Left kidney (tissue), 8 donors: ENCODE measurements at places on chromosomes 6 and 20. TPM values are rescaled to one million over a fixed set of nuclear protein-coding genes. Genes with fewer than 3 reads are reported as not detected.

CEP57L1 gene
- polyA plus RNA-seq: 33.6 TPM

BCKDHB gene
- 34.4 TPM for polyA plus RNA-seq

SIRPD gene
- polyA plus RNA-seq: not detected

SLC17A2 gene
- polyA plus RNA-seq: 0.86 TPM

TCP11 gene
- polyA plus RNA-seq: 1.9 TPM

PKHD1 gene
- polyA plus RNA-seq: 27.5 TPM

FAM229B gene
- 40.6 TPM for polyA plus RNA-seq

DDO gene
- polyA plus RNA-seq: 0.60 TPM

FAM135A gene
- 34.8 TPM for polyA plus RNA-seq

PTCHD4 gene
- polyA plus RNA-seq: 1.8 TPM

SSTR4 gene
- polyA plus RNA-seq: not detected

CRISP3 gene
- polyA plus RNA-seq: not detected

LZTS3 gene
- 13.7 TPM for polyA plus RNA-seq

SLPI gene
- polyA plus RNA-seq: 0.40 TPM

ALDH8A1 gene
- polyA plus RNA-seq: 30.9 TPM

TENT5A gene
- 4.5 TPM for polyA plus RNA-seq

IL22RA2 gene
- not detected for polyA plus RNA-seq

TPMT gene
- 25.7 TPM for polyA plus RNA-seq

ACSS1 gene
- 28.4 TPM for polyA plus RNA-seq

HS3ST5 gene
- 1.4 TPM for polyA plus RNA-seq

LIME1 gene
- 4.3 TPM for polyA plus RNA-seq

IL17F gene
- 0.40 TPM for polyA plus RNA-seq

IMPG1 gene
- polyA plus RNA-seq: 5.2 TPM

MYO6 gene
- polyA plus RNA-seq: 118 TPM

TGM3 gene
- 0.43 TPM for polyA plus RNA-seq

POM121L2 gene
- polyA plus RNA-seq: not detected

PRSS16 gene
- polyA plus RNA-seq: 0.28 TPM

LINC00237 gene
- polyA plus RNA-seq: not detected

PLEKHG1 gene
- 40.4 TPM for polyA plus RNA-seq

DDX43 gene
- polyA plus RNA-seq: 0.40 TPM

SNPH gene
- polyA plus RNA-seq: 3.3 TPM

GGTLC1 gene
- not detected for polyA plus RNA-seq

SLC22A1 gene
- 1.5 TPM for polyA plus RNA-seq

PRSS35 gene
- 44.3 TPM for polyA plus RNA-seq

OVOL2 gene
- polyA plus RNA-seq: 0.60 TPM

HRH3 gene
- 0.15 TPM for polyA plus RNA-seq

FRMD1 gene
- 25.1 TPM for polyA plus RNA-seq

SEL1L2 gene
- polyA plus RNA-seq: not detected

MOCS3 gene
- polyA plus RNA-seq: 4.7 TPM

TTK gene
- 33.2 TPM for polyA plus RNA-seq

SULF2 gene
- 71.7 TPM for polyA plus RNA-seq

CRISP2 gene
- 0.20 TPM for polyA plus RNA-seq

GATA5 gene
- polyA plus RNA-seq: 6.9 TPM

MACROD2 gene
- polyA plus RNA-seq: 17.2 TPM

TRIM15 gene
- polyA plus RNA-seq: 0.08 TPM

TBXT gene
- not detected for polyA plus RNA-seq

TAGAP gene
- 0.78 TPM for polyA plus RNA-seq

SMIM13 gene
- 19.5 TPM for polyA plus RNA-seq

HSPA1L gene
- 3.8 TPM for polyA plus RNA-seq

HLA-DPA1 gene
- polyA plus RNA-seq: 20.2 TPM

SCRT2 gene
- not detected for polyA plus RNA-seq

ZBTB24 gene
- 17.4 TPM for polyA plus RNA-seq

OTOR gene
- not detected for polyA plus RNA-seq

ANKEF1 gene
- 8.9 TPM for polyA plus RNA-seq

LAMA2 gene
- polyA plus RNA-seq: 40.1 TPM

PARD6B gene
- polyA plus RNA-seq: 30.2 TPM

SNRNP48 gene
- 28.3 TPM for polyA plus RNA-seq

SALL4 gene
- polyA plus RNA-seq: 16.3 TPM
